A549 treated with ZK216348 at 1 μM for 4 hours (cell line): ENCODE measurements at places on chromosomes 11 and 22. TPM values are rescaled to one million over a fixed set of nuclear protein-coding genes. Genes with fewer than 3 reads are reported as not detected.

The EMID1 gene
- total RNA-seq = 0.27 to 0.52 TPM (median 0.43 TPM) in 4 of 5 replicates, not detected in the other

The PNPLA3 gene
- 0.52 to 1.7 TPM (median 1.3 TPM) in 5 replicates for total RNA-seq

The RPUSD4 gene
- 14.8 to 18.8 TPM (median 18.5 TPM) in 5 replicates for total RNA-seq

The PATE3 gene
- not detected in 5 replicates for total RNA-seq

The OR56A1 gene
- not detected in 5 replicates for total RNA-seq

The FOXRED1 gene
- 17.2 to 24.4 TPM (median 22.5 TPM) in 5 replicates for total RNA-seq

The ACRV1 gene
- not detected in 5 replicates for total RNA-seq

The LRFN4 gene
- total RNA-seq = 43.2 to 119 TPM (median 101 TPM) in 5 replicates

The MUC15 gene
- total RNA-seq = not detected in 5 replicates

The HEPACAM gene
- not detected in 5 replicates for total RNA-seq

The ELFN2 gene
- total RNA-seq = 3.5 to 9.6 TPM (median 8.7 TPM) in 5 replicates

The PNPLA5 gene
- not detected in 5 replicates for total RNA-seq

The CRYBB2 gene
- total RNA-seq = not detected in 5 replicates

The CADM1 gene
- 21.0 to 29.0 TPM (median 24.9 TPM) in 5 replicates for total RNA-seq
